Stimulated activated CD4-positive, alpha-beta T cell treated with anti-CD3 and anti-CD28 coated beads, Interleukin-2, amount 100 ng/mL, for 24 hours (primary cell): ENCODE measurements at places on chromosomes 13 and 19.

DNA sequence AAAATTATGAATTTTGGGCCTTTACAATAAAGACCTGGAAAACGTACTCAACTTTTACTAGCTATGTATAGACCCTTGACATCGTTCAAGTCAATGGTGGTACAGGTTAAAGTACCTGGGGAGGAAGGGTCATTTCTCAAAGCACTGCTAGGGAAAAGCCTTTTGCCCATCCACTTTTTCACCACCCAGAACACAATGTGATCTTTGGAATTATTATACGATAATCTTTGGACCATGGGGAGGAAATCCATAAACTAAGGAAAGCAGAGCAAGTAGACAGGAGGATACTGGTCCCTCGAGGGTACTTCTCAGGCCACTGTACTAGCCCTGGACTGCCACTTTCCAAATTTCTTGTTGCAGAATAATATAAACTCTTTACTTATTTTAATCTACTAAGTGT lies 39.5 kb downstream of the UBL3 start:
- DNase-seq = no peak

GRCh38 chr13:86725105-86725504 lies 925.9 kb upstream of the SLITRK6 start:
- DNase-seq = no peak

- DNase-seq = no peak
Observed at GRCh38 chr19:2645826-2646225, 56.7 kb downstream of the GNG7 start.

GRCh38 chr13:111537843-111538499 lies 217.5 kb downstream of the TEX29 start:
- no peak for DNase-seq

- DNase-seq = no peak
Observed at GRCh38 chr19:6602729-6603114, 11.8 kb upstream of the CD70 start.

- no peak for DNase-seq
Observed at GRCh38 chr13:101917833-101918661, 465.6 kb downstream of the ITGBL1 start.

DNA sequence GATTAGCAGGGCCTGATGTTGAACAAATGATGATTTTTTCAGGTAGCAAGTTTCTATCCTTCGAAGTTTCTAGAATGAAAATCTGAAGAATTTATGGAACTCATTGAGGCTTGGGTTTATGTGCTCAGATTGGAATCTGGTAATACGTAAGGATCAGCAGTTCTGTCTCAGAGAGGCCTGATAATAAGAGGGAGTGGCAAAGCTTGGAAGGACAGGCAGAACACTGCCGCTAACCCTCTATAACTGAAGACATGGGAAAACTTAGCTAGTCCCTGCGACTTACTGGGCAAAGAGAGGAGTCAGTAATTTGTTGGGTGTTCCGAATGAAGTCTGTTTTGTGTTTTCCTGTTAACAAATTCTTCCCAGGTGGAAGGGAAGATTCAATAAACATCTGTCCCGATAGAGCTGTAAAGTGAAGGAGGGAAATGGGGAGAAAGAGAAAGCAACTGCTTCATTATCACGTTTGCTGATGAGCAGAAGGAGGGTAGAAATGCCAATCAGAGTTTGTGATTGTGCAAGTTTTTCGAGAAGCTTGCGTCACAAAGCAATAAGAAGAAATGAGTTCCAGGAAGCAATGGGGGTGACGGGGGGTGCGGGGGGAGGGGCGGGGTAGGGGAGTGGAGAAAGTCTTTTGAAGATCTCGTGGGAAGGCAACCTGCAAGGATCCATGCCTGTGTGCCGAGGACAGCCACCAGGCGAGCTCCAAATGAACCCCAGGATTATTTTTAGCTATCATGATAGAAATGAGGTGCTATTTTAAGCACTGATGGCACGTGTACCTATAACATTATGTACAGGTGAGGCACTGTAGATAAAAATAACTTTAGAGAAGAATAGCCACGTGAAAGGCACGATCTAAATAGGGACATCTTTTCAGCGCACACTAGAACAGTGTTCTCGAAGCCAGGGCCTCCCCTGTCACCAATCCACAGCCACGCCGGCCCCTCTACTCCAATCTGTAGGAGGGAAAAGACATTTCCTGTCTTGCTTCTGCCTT lies 224.1 kb downstream of the FGF9 start:
- no peak for DNase-seq

DNA sequence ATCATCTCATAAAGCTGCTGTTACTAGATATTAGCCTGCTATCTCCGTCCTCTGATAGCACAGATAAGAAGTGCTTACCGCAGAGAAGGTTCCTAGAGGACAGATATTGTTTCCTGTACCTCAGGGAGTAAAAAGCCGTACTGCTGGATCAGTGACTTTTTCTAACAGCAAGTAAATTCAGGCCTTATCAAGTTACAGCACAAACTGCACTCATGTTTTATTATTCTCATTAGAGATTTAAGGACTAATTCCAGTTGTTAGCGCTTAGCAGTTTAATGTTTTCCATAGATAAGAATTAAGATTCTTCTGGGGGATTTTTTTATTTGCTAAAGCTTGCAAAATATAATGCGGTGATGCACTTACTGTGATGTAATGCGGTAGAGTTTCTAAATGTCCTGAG lies 119.0 kb upstream of the OBI1 start:
- no peak for DNase-seq

GRCh38 chr19:48469289-48469881 lies at the start of gene CYTH2:
TSS of gene CYTH2 (plus strand) at chr19:48469369. CDS start at chr19:48469508, 139 bp downstream.
- DNase-seq = peak; percentile 81

- DNase-seq = no peak
Observed at GRCh38 chr13:21150013-21150412, 26.3 kb downstream of the SKA3 start.

DNA sequence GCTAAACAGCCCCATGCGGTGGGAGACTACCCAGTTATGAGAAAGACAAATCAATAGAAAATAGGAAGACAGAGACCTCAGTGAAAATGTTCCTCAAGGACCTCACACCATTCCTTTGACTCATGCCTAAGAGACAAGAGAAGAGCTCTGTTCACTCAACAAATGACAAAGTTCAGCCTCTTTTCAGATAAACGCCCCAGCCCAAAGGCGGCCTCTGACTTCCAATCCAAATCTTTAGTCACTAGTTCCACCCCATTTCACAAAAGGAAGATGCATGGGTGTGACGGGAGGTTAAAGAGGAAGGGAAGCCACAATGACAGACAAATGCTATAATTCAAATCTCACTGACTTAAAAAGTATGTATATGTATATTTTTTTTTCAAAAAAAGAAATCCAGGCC lies 8.1 kb downstream of the CARS2 start:
- DNase-seq = no peak

DNA sequence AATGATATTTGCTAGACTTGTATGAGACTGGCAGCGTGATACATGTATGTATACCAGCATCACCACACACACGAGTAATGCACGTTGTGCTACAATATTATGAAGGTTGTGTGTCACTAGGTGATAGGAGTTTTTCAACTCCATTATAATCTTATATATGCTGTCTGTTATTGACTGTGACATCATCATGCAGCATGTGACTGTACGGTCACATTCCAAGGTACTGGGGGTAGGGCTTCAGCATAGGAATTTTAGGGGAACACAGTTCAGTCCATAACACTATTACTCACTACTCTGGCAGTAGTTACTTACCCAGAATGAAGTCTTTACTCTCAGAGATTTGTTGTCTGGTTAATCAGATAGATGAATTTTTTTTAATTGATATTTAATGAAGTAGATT lies 91.1 kb downstream of the CDK8 start:
- no peak for DNase-seq

GRCh38 chr13:34349091-34349722 lies 531.3 kb downstream of the RFC3 start:
- no peak for DNase-seq

DNA sequence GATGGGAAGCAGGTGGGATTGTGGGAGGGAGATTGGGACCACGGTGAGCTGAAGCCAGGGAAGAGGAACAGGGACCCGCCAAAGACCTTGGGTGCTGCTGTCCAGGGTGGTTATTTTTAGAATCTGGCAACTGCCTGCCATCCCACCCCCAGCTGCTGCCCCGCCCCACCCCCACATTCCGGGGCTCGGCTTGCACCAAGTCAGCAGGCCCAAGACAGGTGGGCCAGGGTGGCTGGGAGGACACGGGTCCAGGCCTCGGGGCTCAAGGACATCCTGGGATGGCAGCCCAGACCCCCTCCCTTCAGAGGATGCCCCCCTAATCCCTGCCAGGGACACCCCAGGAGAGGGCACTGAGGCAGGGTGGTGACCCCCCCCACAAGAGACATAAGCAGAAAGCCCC lies 827 bp downstream of the CKM start:
- DNase-seq = no peak

DNA sequence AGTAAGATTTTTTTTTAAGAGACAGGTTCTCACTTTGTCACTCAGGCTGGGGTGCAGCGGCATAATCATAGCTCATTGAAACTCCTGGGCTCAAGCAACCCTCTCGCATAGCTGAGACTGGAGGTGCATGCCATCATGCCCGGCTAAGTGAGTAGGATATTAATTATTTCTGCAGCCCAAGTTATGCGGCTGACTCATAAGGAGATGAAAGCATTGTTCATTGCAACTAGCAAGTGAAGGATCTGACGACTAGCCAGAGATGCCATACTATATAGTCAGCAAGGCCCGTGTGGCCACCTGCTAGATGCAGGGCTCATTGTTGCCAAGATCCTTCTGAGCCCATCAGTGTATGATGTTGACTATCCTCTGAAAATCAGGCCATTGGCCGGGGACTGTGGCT lies 45.2 kb downstream of the ABCC4 start:
- DNase-seq = no peak

GRCh38 chr13:21849323-21849722 lies 178.4 kb downstream of the FGF9 start:
- no peak for DNase-seq

GRCh38 chr13:40275636-40276035 lies 390.8 kb downstream of the FOXO1 start:
- DNase-seq = no peak

GRCh38 chr13:38415233-38415632 lies 65.6 kb downstream of the UFM1 start:
- DNase-seq = no peak

GRCh38 chr13:24985107-24985506 lies 110.8 kb upstream of the PABPC3 start:
- DNase-seq = no peak

DNA sequence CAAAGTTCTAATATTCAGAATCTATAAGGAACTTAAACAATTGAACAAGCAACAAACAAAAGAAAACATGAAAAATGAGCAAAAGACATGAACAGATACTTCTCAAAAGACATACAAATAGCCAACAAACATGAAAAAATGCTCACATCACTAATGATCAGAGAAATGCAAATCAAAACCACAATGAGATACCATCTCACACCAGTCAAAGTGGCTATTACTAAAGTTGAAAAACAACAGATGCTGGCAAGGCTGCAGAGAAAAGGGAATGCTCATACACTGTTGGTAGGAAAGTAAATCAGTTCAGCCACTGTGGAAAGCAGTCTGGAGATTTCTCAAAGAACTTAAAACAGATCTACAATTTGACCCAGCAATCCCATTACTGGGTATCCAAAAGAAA lies 74.3 kb downstream of the CRYL1 start:
- DNase-seq = no peak

DNA sequence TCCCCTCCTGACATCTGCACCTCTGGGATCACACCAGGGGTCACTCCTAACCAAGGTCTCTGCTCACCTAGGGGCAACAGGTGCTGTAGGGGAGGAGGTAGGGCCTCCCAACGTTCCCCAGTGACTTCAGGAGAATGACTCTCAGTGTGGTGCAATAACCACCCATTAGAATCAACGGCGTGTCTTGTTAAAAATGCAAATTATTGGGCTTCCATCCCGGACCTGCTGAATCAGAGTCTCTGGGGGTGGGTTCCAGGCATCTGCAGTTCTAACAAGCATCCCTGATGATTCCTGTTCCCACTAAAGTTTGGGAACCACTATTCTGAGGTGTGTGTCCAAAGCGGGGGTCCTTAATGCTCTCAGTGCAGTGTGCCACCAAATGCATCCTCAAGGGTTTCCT lies 84.6 kb downstream of the CRYL1 start:
- DNase-seq = no peak

DNA sequence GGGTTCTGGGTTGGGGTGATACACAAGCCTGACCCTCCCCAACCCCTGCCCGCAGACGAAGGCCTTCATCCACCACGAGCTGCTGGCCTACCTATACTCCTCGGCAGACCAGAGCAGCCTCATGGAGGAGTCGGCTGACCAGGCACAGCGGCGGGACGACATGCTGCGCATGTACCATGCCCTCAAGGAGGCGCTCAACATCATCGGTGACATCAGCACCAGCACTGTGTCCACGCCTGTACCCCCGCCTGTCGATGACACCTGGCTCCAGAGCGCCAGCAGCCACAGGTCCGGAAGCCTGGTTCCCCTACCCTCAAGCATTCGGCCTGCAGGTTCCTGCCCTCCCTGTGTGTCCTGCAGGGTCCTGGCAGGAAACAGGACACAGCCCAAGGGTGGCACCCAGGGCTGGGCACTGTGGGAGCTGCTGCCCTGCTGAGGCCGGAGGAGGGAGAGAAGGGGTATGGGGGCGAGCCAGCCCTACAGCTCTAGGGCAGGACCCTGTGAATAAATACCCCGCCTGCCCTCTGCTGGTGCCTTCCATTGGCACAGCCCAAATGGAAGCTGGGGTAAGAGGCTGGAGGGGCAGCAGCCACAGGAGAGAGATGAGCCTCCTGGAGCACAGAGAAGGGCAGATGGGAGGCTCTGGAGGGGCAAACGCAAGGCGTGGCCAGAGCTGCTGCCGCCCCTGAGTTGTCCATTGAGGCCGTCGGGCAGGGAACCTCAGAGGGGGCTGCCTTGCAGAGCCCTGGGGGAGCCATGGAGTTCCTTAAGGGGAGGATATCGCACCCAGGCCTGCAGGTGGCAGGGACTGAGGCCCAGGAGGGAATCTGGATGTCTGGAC lies 6.8 kb downstream of the TMED1 start:
- no peak for DNase-seq

DNA sequence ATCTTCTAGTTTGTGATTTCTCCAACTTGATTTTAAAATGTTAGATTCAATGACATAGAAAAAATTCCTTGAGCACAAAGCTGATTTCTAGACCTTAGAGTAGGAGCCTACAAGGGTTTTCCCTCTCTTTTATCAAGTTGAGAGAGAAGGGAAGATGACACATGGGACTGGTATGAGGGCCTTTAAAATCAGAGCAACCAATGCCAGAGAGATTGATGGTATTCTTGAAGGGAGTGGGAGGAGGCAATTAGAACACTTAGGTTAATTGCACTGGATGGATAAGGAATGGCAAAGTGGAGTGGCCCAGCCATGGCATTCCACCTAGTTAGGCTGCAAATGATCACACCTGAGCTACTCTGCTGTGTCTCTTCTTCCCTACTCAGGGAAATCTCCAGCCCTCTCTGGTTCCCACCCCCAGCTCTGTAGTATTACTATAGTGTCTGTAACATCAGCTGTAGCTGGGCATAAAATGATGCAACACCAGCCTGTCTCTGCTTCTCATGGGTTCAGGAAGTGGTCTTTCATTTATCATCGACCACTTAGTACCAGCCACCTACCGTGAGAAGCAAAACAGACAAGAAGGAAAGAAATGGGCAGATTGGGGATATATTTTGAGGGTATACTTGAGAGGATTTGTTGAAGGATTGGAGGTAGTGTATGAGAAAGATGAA lies 333.6 kb downstream of the DLEU7 start:
- no peak for DNase-seq
